ENCODE measurements at places on chromosomes 5 and 9. TPM values are rescaled to one million over a fixed set of nuclear protein-coding genes. Genes with fewer than 3 reads are reported as not detected.
A peak's percentile ranks its signal among the peaks of the same experiment; 100 is the strongest.

DNA sequence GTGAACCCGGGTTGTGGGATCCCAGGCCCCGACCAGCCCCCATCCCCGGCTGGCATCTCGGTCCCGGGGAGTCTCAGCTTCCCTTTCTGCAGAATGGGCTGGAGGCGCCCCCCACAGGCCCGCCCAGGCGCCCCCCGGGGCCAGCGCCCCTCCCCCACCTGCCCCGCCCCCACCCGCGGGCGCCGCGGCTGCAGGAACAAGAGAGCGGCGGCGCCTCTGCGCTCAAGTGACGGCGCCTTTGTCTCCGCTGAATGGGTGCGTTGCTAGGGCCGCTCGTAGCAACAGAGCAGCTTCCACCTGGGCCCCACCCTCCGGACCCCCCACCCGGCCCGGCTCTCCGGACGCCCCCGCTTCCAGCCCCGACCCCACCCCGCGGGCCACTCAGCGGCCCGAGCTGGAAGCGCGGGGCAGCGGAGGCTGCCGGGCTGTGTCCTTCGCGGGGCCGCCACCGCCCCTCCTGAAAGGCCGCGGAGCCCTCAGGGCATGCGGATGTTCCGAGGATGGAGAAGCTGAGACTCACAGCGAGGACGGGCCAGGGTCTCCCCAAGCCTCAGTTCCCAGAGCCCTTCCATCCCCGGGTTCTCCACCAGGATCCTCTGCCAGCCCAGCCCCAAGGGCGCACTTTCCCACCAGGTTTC, 27.5 kb downstream of the ADGRD2 start:
- H3K4me1 ChIP-seq: no peaks in the 10 kb centered on the region
- no peak overlapping the region for H3K4me3 ChIP-seq
- H3K36me3 ChIP-seq: no peaks in the 10 kb centered on the region
- no peak for DNase-seq
- H3K27ac ChIP-seq: no peak overlapping the region

GRCh38 chr9:116661037-116661954, 25.8 kb upstream of the TRIM32 start:
- H3K27ac ChIP-seq: no peak overlapping the region
- no peaks in the 10 kb centered on the region for H3K36me3 ChIP-seq
- no peak overlapping the region for H3K4me3 ChIP-seq
- no peaks in the 10 kb centered on the region for H3K4me1 ChIP-seq
- peak; percentile 20 for DNase-seq

The HTR1A gene
- total RNA-seq: not detected

DNA sequence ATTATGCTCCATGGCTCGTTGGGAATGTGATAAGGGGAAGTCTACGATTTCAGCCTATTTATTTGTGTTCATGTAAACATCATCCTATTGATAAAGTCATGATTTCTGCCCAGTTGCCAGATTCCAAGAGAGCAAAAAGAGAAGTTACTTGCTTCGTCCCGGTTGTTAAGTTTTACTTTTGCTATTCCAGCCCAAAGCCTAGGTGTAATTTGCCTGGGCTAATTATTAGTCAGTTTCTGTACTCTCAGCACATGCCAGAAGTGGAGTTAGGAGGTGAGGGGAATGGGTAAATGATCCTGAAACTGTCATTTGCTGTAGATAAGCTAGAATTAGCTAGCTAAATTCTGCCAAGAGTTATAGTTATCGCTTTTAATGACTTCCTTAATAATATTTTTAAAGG, 4.5 kb upstream of the ANKH start:
- H3K4me1 ChIP-seq: peaks cover 6% of the 10 kb centered on the region
- H3K27ac ChIP-seq: no peak overlapping the region
- H3K4me3 ChIP-seq: no peak overlapping the region
- no peaks in the 10 kb centered on the region for H3K36me3 ChIP-seq

DNA sequence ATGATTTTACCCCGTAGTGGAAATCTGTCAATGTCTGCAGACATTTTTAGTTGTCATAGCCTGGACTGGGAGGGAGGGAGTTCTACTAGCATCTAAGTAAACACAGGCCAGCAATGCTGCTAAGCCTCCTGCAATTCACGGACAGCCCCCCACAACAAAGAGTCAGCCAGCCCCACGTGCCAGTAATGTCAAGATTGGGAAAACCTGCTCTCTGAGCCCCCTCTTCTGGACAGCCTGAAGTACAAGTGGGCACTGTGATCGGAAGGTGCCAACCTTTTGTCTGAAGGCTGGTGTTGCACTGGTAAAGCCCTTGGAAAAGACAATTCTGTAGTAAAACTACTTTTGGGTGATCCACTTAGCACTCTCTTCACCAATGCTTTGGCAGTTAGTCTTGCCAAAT, 154.5 kb downstream of the TARS1 start:
- no peak for DNase-seq
- no peaks in the 10 kb centered on the region for H3K27me3 ChIP-seq
- no peak overlapping the region for H3K4me3 ChIP-seq
- no peaks in the 10 kb centered on the region for H3K4me1 ChIP-seq
- H3K36me3 ChIP-seq: no peaks in the 10 kb centered on the region
- H3K27ac ChIP-seq: no peak overlapping the region

DNA sequence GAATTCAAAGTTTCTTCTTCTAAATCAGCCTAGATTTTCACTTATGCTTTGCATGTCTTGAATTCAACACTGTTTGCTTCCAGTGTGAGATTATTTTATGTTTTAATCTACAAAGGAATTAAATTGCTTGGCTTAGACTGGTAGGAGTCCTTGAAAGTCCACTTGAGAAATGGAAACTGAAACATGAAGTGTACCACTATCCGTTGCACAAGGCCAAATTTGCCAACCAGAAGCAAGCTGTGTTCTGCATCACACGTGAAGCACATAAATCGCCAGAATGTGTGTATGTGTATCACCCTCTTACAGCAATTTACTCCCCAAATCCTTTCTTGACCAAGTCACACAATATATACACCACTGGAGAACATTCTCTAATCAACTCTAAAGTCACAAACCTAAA, 10.3 kb downstream of the SEMA6A start:
- no peaks in the 10 kb centered on the region for H3K4me1 ChIP-seq
- no peak for DNase-seq
- H3K27ac ChIP-seq: no peak overlapping the region
- no peaks in the 10 kb centered on the region for H3K36me3 ChIP-seq

All from CD4-positive, alpha-beta memory T cell (primary cell).